ENCODE measurements at places on chromosomes 7 and 10. TPM values are rescaled to one million over a fixed set of nuclear protein-coding genes. Genes with fewer than 3 reads are reported as not detected.

GRCh38 chr10:78935697-78936407, 132.9 kb upstream of the ZMIZ1 start:
- no peak for DNase-seq

DNA sequence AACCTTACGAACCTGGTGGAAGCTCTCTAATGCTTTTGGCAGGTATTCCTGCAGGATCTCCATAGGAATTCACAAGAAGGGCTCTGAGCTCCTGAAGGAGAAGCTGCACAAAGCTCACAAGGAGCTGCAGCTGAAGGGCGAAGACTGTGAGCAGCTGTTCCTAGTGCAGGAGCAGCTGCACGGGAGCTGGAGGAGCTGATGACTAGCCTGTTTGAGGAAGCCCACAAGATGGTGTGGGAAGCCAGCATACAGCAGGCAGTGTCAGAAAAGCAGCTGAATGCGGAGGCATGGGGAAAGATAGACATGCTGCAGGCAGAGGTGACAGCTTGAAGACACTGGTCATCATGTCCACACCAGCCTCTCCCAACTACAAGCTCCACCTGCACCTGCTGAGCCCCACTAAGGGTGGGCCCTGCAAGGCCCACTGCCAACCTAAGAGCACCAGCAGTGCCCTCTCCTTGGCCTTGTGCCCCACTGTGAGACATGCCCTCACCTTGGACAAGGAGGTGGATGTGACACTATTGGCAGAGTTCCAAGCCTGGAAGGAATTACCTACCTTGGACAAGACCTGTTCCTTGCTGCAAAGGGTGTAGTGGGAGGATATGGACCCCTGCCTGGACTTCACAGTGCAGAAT, 250.6 kb downstream of the BBS9 start:
- peak; percentile 4 for DNase-seq

DNA sequence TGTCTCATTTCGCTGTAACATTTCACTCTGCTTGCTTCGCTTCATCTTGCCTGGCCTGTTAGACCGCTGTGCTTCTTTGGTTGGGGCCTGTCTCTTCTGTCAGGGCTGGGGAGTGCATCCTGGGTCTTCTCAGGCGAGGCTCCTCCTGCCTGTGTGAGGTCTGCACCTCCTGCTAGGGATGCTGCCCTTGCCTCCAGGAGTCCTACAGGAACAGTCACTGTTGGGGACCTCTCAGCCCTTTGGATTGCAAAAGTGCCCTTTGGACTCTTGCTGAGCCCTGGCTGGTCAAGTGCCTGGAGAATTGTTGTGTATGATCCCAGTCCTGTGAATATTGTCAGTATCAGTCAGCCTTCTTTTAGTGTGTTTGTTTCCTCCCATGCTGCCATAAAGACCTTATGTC, 84.1 kb downstream of the MDFIC start:
- no peak for DNase-seq

The CALHM2 gene
- total RNA-seq, result 3.1 TPM

The WNT16 gene
- not detected for total RNA-seq

- no peak for DNase-seq
Observed at GRCh38 chr10:66833861-66834260, 92.0 kb upstream of the LRRTM3 start.

DNA sequence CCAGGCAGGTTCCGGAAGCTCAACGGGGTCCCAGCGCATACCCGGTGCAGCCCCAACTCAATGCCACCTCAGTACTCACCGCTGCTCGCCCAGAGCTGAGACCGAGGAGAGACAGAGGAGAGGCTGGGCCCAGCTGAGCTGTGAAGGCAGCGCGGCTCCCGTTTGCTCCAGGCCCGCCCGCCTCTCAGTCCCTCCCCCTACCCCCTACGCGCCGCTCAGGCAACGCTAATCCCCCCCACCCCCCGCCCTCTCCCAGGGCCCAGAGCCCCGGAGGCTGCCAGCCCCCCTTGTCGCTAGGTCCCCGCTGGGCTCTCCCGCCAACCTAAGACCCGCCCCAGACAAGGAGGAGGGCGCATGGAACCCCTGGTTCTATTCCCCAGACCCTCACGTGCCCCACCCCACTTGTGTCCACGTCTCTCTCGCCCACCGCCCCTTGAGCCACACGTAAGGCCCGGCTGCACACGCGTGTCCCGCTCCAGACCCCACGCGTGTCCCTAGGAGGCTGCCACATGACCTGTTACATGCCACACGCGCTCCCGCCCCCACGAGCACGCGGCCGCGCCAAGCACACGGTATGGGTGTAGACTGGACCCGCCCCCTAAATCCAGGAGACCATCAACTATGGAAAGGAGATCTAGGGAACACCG, at the start of gene PSD:
TSS of gene PSD (minus strand) at position 164 of the 647 bp plus-strand sequence. CDS start 1,747 bp downstream, outside the sequence.
- DNase-seq, result no peak

GRCh38 chr10:32995751-32996150, 37.7 kb upstream of the ITGB1 start:
- no peak for DNase-seq

The CLCN1 gene
- not detected for total RNA-seq

The PAPSS2 gene
- not detected for total RNA-seq

DNA sequence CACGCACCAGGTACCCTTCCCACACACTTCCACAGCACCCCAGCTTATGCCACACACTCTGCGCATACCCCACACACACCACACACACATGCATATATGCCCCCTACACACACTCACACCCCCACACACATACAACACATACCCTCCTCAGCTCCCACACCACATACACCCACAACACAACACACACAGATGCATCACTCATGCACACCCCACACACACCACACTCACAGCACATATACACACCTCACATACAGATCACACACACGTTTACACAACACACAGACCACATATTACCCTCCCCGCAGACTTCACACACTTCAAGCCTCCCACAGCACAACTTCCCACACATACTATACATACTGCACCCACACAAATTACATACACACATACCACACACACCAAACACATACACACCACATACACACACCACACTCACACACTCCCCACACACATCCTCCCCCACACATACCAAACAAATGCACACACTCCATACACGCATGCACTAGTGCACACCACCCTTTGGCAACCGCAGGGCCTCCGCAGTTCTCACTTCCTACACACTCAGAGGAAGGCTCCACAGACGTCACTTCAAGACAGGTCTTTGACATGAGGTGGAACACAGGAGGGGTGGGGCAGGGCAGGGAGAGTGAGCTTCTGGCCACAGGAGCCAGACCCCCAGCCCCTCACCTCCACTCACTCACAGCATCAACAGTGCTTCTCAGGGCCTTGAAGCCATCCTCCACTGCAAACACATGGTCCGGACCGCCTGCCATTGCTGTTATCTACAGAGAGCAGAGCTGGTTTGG, 18.5 kb upstream of the ANTXRL start:
- DNase-seq, result peak; percentile 57

The ELN gene
- total RNA-seq, result not detected

The TMEM26 gene
- not detected for total RNA-seq

- no peak for DNase-seq
Observed at GRCh38 chr7:16668049-16668858, 22.3 kb downstream of the BZW2 start.

- DNase-seq, result no peak
Observed at GRCh38 chr7:114539575-114539974, 125.0 kb downstream of the FOXP2 start.
